Mucosa of descending colon (tissue), 3 donors: ENCODE measurements at places on chromosomes 4 and X. TPM values are rescaled to one million over a fixed set of nuclear protein-coding genes. Genes with fewer than 3 reads are reported as not detected.

- DNase-seq, result no peak
Observed at GRCh38 chr4:15744016-15744545, 34.0 kb upstream of the CD38 start.

GRCh38 chr4:109560687-109561461 is 828 bp downstream of the MCUB start:
- DNase-seq, result peak; percentile 44

The ZNF827 gene
- total RNA-seq, result 37.4 TPM

DNA sequence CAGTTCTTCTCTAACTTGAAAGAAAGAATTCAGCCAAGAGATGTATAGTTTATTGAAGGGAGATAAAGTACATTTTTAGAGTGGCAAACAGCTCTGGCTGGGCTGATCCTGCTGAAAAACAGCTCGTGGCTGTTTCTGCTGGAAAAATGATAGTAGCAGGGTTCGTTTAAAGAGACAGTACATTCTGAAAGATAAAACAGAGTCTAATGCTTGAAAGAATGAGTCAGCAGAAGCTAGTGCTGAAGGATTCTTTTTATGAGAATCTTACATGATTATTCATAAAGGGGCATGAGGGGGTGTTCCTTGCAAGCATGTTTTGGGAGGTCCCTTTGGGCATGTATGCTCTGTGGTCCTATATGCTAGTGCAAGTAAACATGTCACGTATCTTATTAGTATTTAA is 790.0 kb downstream of the PCDH18 start:
- DNase-seq, result no peak

DNA sequence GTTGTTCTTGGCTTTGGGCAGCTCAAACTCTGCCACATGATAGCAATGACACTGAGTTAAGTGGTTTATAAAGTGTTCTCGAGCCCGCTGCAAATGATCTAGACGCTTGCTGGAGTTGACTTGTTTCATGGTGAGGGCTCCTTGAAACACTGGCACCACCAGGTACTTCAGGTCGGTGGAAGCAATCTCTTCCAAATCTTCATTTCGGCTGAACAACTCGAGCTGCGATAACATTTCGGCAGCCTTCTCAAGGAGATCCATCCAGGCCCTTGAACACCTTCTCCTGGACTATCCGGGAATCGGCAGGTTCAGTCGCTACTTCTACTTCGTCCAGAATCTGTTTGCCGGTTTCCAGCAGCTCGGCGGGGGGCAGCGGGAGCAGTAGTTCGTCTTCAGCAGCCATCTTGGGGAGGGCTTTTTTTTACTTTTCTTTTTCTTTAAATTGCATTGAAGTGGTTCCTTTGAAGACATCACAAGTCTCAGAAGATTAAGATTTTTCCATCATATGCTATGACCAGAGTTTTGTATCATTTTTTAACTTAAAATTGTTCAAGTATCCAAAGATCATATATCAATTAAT is 28.0 kb downstream of the HNRNPDL start:
- DNase-seq, result no peak
